Fibroblast of the aortic adventitia (primary cell): ENCODE measurements at places on chromosomes 11 and 22.

DNA sequence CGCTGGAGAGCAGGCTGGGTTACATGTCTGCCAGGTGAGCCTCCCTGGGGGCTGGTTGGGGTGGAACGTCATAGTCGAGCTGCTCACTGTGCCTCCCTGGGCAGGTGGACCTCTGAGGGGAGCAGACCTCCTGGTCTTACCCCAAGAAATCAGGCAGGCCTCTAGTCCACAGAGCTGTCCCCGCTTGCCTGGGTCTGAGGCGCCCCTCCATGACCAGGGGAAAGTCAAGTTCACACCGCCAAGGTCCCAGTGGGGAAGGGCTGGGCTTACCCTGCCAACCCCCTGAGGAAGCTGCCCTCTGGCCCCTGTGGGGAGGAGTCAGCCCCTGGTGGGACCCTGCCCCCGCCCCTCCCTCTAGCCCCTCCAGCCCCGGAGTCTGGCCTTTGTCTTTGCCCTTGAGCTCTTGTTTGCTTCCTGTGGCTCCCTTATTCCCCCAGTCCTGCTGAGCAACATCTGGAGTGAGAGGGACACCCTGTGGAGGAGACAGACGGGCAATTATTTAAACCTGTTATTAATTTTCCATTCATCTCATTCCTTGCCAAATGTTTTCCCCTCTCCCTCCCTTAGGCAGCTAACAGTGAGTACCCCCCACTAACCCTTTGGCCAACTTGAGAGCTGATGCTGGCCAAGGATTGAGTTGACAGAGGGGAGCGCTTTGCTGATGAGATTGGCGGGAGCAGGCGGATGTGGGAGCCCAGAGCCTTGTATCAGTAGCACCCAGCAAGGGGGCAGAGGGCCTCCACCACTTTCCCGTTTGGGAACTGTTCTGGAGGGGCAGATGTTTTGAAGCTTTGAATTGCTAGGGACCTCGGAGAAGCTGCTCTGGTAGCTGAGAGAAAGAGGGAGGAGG is 83.4 kb downstream of the CEP164 start:
- DNase-seq, result no peak

DNA sequence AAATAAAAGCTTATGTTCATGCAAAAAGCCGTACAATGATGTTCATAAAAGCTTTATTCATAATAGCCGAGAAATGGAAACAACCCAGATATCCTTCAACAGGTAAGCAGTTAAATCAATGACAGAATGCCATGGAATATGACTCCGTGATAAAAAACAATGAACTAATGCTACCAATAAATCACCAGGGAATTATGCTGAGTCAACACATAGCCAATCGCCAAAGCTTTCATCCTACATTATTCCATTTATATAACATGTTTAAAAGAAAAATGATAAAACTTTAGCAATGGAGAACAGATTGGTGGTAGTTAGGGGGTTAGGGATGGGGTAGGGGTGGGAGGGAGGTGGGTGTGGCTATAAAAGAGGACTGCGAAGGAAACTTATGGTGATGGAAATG is 356.4 kb downstream of the TENM4 start:
- no peak for DNase-seq

GRCh38 chr22:32206774-32207758 is 2.2 kb upstream of the RFPL2 start:
- DNase-seq, result peak; percentile 4

GRCh38 chr11:39249566-39250365 is 2209.7 kb downstream of the LRRC4C start:
- no peak for DNase-seq

DNA sequence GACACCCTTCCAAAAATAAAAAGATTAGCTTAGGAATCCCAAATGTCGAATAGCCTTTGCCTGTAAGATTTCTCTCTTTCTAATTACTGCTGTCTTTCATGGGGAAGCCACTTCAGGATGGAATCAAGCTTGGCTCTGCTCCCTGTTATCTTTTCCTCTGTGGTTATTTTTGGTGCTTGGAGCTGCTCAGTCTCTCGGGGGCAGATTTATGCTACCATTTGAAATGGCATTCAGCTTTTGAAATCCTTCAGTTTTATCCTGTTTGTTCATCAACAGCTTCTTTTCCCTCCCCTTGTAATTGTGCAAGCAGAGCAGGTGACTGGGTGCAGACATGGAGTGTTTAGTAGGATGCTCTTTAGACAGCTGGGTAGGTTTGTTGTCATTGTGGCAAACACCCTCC is 111.0 kb downstream of the DBX1 start:
- DNase-seq, result peak; percentile 57

DNA sequence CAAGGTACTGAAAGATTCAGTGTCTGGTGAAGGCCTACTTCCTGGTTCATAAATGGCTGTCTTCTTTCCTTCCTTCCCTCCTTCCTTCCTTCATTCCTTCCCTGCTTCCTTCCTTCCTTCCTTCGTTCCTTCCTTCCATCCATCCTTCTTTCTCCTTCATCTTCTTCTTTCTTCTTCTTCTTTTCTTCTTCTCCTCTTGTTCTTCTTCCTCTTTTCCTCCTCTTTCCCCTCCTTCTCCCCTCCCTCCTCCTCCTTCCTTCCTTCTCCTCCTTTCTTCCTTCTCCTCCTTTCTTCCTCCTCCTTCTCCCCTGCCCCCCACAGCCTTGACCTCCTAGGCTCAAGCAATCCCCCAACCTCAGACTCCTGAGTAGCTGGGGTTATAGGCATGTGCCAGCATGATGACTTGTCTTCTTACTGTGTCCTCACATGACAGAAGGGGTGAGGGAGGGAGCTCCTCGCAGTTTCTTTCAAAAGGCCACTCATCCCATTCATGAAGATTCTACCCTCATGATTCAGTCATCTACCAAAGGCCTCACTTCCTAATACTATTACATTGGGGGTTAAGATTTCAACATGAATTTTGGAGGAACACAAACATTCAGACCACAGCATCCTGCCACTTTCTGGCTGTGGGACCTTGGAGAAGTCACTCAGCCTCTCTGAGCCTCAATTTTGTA is 22.6 kb upstream of the CCDC134 start:
- no peak for DNase-seq

DNA sequence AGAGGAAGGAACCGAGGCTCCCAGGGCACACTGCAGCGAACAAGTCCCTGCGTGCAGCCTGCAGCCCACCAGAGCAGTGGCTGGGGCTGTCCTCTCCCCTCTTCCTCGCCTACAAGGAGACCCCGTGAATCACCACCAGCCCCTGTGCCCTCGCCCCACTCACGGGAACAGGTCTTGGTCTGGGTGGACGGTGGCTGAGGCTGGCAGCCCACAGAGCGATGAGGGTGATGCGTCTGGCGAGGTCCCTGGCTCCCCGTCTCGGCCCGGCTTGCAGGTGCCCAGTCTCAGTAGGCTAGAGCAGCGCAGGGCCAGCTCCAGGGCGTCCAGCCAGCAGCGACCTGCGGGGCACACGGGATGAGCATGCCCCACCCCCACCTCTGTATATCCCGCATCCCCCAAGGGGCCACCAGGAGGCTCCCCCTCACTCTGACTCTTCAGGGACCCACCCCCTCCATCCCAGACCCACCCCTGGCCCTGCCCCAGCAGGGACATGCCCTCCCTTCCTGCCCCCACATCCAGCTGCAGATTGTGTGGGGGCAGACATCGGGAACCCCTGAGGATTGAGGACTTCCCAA is 50.5 kb upstream of the CARS1 start:
- DNase-seq, result no peak

DNA sequence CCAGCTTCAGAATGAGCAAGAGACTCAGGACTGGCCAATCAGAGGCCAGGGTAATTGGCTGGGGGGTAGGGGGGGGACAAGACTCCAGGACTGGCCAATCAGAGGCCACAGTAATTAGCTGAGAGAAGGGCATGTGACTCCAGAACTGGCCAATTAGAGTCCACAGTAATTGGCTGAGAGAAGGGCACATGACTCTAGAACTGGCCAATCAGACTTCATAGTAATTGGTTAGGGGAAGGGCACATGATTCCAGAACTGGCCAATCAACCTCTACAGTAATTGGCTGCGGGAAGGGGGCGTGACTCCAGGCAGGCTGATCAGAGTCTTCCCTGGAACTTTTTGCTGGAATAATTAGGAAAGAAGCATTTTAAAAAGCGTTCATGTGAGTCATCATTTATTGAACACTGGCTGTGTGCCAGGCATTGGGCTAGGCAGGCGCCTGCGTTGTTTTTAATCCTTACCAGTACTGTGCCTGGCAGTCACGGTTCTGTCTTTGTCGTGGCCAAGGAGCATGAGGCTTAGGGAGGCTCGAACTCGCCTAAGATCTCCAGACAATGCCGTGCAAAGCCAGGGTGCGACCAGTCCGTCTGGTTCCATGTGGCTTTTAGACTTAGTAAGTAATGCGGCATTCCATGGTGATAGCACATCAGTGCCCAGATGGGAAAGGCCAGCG is 508.1 kb downstream of the TBC1D22A start:
- no peak for DNase-seq

- DNase-seq, result no peak
These were observed 756 bp downstream of the CLNS1A start for GRCh38 chr11:77636731-77637344.

GRCh38 chr11:253160-253885 is 16.5 kb downstream of the PSMD13 start:
- no peak for DNase-seq

DNA sequence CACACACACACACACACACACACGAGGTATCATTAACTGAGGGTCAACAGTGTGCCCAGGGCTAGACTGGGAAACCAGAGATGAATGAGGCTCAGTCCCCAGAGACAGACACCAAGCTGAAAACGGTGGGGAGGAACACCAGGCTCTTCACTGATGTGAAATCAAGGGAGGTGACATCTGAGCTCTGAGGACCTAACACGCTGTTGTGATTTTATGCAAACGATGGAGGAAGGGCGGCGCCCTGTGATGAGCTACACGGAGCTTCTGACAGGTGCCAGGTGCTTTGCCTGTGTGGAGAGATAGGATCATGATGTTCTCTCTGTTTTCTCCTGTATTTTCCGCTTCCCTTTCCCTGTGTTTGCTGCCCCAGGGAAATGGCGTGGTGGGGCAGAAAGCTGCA is 6.5 kb upstream of the CYB5R3 start:
- DNase-seq, result no peak
